ENCODE measurements at places on chromosomes 7 and 10.

DNA sequence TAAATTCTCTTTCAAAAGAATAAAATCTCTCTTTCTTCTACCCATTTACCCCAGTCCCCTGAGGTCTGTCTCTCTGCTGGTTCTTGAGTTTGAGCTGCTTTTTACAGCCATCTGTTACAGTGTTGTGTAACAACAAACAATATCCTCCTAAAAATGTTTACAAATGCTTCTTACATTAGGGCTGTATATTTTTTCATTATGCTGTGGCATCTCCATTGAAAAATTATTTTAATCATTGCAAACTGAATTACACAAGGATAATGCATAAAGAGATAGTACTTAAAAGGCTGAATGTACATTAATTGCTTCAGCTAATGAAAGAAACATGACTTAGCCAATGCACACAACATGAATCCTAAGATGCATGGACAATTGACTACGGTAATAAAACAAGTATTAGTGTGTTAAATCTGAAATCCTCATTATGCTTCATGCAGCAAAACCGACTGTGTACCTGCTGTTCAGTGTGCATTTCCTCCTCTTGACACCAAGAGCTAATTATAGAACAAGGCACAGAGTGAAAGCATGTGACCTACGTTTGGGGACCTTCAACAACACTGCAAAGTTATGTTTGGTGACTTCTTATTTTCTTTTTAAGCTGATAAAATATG lies 181.7 kb upstream of the RHOBTB1 start:
- no peak for DNase-seq
- no peak overlapping the region for H3K4me3 ChIP-seq
- H3K4me1 ChIP-seq: no peaks in the 10 kb centered on the region
- H3K27ac ChIP-seq: no peak overlapping the region
- no peaks in the 10 kb centered on the region for H3K27me3 ChIP-seq
- no peaks in the 10 kb centered on the region for H3K36me3 ChIP-seq

- peaks cover 21% of the 10 kb centered on the region for H3K4me1 ChIP-seq
- H3K4me3 ChIP-seq: no peak overlapping the region
- DNase-seq: no peak
- no peaks in the 10 kb centered on the region for H3K36me3 ChIP-seq
- H3K27me3 ChIP-seq: no peaks in the 10 kb centered on the region
These were observed 151.8 kb downstream of the SFMBT2 start for GRCh38 chr10:7258948-7259523.

GRCh38 chr10:69744971-69745370 lies 56.7 kb upstream of the COL13A1 start:
- no peak overlapping the region for H3K27ac ChIP-seq
- no peaks in the 10 kb centered on the region for H3K4me1 ChIP-seq
- no peak for DNase-seq

DNA sequence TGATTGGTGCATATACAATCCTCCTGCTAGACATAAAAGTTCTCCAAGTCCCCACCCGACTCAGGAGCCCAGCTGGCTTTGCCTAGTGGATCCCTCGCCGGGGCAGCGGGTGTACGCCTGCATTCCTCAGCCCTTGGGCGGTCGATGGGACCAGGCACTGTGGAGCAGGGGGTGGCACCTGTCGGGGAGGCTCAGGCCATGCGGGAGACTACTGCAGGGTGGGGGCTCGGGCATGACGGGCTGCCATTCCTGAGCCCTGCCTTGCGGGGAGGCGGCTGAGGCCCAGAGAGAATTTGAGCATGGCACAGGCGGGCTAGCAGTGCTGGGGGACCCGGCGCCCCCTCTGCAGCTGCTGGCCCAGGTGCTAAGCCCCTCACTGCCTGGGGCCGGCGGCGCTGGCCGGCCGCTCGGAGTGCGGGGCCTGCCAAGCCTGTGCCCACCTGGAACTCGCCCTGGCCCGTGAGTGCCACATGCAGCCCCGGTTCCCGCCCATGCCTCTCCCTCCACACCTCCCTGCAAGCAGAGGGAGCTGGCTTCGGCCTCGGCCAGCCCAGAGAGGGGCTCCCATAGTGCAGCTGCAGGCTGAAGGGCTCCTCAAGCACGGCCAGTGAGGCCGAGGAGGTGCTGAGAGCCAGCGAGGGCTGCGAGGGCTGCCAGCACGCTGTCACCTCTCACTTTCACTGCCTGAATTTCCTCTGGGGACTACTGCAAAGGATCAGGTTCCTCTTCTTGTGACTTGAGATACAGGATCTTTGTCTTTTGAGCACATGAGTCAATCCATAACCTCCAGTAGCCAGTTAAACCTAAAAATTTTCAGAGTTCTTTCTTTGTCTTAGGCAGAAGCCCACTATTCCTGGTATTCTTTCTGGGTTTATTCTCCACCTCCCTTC lies 25.1 kb upstream of the ELOVL3 start:
- no peaks in the 10 kb centered on the region for H3K27me3 ChIP-seq
- H3K36me3 ChIP-seq: no peaks in the 10 kb centered on the region
- no peak overlapping the region for H3K27ac ChIP-seq
- no peak overlapping the region for H3K4me3 ChIP-seq
- H3K4me1 ChIP-seq: no peaks in the 10 kb centered on the region

GRCh38 chr7:80636709-80637108 lies 1.7 kb upstream of the CD36 start:
- no peaks in the 10 kb centered on the region for H3K4me1 ChIP-seq
- no peak overlapping the region for H3K4me3 ChIP-seq
- no peaks in the 10 kb centered on the region for H3K27me3 ChIP-seq
- no peak for DNase-seq
- H3K36me3 ChIP-seq: no peaks in the 10 kb centered on the region
- no peak overlapping the region for H3K27ac ChIP-seq

- no peaks in the 10 kb centered on the region for H3K4me1 ChIP-seq
- DNase-seq: no peak
- no peak overlapping the region for H3K4me3 ChIP-seq
- H3K27ac ChIP-seq: no peak overlapping the region
These were observed 232.0 kb downstream of the SH2D4B start for GRCh38 chr10:80769700-80770160.

Data from vagina (tissue), 2 donors.